Activated effector memory CD4-positive, alpha-beta T cell treated with anti-CD3 and anti-CD28 coated beads, Interleukin-2, amount 50 U/mL, for 16 hours (primary cell): ENCODE measurements at places on chromosomes 6 and 20.

- no peak for DNase-seq
Measured at GRCh38 chr6:5119090-5119951, 34.2 kb downstream of the PPP1R3G start.

GRCh38 chr6:27662769-27663168, 189.9 kb upstream of the ZNF184 start:
- no peak for DNase-seq

DNA sequence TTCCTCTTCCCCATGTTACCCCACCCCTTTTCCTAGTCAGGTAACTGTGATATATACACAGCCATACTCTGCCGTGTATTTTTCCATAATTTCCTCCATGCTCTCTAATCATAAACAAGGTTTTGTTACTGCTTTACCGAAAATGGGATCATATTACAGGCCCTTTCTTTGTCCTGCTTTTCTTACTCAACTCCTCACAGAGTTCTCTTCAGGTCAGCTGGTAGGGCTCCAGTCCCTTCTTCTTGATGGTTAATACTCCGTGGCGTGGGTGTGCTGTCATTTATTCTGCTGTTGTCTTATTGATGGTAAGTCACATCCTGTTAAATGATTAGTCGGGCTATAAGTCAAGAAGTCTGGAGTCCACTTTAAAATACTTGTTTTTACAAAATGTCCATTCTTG, 24.9 kb upstream of the PI16 start:
- no peak for DNase-seq

DNA sequence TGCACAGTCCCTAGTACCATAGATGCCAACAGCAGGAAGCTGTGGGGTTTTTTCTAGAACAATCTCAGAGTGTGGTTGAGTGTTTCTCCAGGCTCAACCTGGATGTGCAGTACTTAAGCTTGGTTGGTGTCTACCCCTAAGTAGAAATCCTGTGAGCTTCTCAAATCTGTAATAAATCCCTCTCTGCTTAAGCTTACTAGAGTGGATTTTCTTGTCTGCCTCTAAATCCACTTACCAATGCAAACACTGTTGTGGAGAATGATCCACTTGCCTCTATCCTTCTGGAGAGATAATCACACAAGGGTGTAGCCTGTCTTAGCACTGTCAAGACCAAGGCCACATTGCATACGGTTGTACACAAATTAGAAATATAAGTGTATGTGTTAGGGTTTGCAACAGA, 43.3 kb upstream of the CLIC5 start:
- no peak for DNase-seq

DNA sequence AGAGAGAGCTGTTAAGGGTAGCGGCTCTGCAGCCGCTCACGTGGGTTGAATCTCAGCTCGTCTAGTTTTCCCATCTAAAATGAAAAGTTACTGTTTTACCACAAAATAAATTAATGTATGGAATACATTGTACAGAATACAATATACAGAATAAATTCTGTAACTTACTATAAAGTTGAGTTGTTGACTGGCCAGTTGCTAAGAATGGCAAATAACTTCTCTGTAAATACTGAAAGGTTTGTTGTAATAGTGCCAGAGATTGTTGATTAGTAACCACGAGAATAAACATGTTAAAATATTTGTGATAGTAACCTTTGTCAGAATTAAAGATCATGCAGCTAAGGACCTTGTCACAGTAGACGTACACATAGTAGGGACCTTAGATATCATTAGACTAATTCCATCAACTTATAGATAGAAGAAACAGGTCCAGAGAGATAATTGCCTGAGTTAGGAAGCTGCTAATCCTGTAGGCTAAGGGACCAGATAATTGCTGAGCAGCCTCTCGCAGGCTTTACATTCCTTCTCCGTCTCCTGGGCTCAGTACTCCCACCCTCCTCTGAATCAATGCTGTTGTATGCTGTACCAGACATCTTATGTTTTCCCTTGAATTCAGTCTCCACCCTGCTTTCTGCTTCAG, 544 bp upstream of the NRM start:
- DNase-seq = peak; percentile 17

DNA sequence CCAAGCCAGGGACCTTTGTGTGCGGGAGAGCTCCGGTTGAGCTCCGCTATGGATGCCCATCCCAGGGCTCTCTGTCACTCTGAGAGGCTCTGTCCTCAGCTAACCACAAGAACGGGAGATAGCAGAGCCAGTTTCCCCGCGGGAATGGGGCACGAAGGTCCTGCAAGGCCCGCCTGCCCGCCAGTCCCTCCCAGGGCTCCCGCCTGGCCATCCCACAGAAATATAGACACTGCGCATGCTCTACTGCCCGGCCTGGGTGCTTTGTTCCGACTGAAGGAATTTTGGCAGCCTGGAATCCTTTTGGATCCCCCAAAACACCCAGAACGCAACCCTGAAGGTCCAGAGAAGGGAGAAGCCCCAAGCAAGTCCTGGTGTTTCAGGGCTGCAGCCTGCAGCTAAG, 8.6 kb upstream of the DEFB110 start:
- no peak for DNase-seq

- no peak for DNase-seq
Measured at GRCh38 chr6:115064680-115065079, 721.9 kb upstream of the HS3ST5 start.

DNA sequence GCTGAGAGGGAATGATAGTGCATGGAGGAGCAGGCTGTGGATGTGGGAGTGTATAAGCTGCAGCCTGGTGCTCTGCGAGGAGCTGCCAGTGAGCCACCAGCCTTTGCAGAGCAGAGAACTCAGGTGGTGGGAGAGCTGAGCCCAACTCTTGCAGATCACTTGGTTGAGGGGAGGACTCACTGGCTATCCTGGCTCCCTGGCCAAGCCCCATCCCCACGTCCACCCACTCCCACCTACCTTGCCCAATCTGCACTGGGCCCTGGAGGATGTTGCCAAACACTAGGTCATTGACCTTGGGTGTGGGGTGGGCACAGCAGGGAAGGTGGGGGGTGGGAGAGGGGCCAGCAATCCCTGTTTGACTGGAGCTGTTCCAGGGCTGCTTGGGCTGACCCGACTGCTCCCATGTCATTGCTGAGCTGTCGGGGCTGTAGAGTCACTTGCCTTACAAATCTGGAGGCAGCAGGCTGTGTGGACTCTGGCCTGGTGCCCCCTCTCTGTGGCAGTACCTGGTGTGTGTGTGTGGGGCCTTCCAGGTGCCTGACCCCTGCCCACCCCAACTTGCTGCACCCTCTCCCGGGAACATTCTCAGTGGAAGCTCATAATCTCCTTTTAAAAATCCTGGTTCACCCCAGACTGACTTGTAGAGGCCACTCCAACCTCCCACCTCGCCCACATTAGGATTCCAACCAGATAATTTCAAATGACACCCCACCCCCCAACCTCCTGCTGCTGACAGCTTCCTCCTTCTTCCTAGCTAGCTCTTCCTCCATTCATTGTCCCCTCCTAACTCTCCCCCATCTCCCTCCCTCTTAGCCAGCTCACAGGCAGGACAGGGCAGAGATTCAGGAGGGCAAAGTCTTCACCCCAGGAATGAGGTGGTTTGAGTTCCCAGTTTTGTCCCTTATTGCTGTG, 162.3 kb downstream of the MRPL14 start:
- DNase-seq = no peak

DNA sequence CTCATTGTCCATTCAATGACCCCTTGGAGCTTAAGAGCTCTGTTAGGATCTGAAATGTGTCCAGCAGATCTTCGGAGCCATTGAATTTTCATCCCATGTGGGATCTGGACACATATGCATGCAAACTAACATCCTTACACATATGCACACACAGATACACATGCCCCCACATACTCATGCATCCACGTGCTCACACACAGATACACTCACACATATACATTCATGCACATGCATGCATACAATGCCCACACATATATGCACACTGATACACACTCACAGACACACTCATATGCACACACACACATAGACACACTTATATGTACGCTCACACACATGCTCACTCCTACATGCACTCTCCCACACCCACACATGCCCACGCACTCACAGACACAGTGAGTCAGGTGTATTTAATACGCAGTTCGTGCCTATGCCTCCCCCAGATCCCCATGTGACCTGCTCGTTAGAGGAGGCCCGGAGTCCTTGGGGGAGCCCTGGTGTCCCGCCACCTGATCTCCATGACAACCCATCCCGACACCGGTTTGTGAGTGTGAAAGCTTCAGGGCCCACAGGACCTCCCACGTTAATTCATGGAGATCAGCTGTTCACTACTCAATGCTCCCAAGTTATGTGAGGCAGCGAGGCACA, 121.9 kb upstream of the SULF2 start:
- no peak for DNase-seq

DNA sequence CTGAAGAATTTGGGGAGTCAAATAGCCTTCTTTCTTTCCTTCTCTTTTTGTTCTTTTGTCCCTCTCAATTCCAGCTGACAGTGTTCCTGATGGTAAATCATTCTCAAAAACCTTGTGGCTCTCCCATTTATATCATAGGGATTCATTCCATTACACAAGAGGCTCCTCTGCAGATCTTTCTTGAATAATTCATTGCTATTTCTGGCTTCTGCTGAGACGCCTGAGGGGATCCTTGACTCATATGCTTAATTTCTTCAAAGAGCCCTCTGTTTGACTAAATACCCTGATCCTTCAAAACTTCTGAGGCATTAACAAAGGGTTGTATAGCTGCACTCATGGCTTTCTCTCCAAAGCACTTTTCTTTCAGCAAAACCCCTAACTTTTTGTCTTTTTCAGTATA, 289.3 kb downstream of the FARS2 start:
- no peak for DNase-seq

DNA sequence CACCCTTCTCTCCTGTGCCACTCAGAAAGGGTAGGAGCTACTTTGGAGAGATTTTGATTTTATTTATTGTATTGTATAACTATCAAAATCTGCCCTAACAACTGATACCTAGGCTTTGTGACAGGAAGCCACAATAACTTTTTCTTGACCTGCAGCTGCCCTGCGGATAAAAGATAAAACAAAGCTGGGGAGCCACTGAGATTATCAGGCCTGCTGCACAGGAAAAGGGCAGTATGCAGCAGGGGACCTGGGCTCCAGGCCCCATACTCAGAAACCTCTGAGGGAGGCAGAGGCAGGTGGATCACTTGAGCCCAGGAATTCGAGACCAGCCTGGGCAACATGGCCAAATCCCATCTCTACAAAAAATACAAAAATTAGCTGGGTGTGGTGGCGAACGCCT, 980 bp upstream of the SNX21 start:
- DNase-seq = no peak

DNA sequence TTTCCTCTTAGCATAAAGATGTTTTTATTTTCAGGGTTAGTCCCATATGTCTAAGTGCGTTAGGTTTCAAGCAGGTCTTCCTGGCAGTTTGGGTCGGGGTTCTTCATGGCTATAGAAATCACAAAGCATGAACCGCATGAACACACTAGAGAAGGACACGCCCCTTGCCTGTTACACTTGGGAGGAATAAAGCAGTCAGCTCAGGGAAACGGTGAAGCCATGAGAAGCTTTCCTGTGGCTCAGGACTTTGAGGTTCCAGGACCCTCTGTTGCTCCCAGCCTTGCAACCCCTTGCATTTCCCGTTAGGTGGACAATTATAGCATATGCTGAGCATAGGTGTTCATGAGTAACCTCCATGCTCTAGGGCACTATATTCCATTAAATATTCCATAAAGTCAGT, 96.7 kb downstream of the SYCP2 start:
- DNase-seq = no peak

- no peak for DNase-seq
Measured at GRCh38 chr6:158256746-158257424, 55.4 kb upstream of the TULP4 start.

- no peak for DNase-seq
Measured at GRCh38 chr6:136812174-136812573, 10.2 kb upstream of the PEX7 start.

- DNase-seq = no peak
Measured at GRCh38 chr6:167258646-167259045, 32.5 kb upstream of the UNC93A start.

DNA sequence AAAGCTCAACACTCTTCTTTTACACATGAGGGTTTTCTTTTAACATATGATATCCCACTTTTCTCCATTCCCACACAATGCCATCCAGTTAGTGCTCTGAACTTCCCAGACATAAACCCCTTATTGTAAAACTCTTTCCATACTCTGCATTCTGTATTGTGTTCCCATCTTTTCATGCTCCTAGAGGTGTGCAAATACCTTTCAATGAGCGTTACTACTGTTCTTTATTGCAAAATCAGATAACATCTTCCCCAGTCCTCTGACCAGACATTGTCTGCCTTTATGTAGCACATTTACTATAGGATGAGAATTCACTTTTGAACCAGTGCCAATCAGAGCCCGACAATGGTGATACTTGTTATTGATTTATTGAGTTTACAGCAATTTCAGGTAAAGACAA, 296.2 kb downstream of the GRIK2 start:
- DNase-seq = no peak

DNA sequence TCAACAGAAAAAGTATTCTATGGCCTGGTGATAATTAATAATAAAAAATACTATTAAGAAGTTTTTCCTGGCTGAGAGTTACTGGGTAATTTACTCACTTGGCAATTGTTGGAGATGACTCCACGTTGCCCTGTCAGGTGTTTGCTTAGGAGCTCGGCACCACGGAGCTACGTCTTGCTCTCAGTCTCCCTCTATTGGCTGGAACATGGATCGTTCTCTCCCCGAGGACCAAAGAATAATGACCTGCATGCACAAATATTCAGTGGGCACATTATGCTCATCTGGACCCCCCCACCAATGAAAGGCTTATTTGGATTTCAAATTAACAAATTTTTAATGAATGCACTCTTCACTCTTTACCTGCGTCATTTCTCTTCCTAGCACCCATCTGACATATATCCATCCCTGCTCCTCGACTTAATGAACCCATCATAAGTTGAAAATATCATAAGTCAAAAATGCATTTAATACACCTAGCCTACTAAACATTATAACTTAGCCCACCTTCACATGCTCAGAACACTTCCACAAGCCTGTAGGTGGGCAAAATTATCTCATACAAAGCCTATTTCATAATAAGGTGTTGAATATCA, 71.0 kb upstream of the CD83 start:
- DNase-seq = peak; percentile 74

GRCh38 chr6:144349690-144350527, 64.8 kb downstream of the UTRN start:
- DNase-seq = no peak

GRCh38 chr20:21048841-21049273, 57.3 kb downstream of the LINC00237 start:
- DNase-seq = peak; percentile 79

DNA sequence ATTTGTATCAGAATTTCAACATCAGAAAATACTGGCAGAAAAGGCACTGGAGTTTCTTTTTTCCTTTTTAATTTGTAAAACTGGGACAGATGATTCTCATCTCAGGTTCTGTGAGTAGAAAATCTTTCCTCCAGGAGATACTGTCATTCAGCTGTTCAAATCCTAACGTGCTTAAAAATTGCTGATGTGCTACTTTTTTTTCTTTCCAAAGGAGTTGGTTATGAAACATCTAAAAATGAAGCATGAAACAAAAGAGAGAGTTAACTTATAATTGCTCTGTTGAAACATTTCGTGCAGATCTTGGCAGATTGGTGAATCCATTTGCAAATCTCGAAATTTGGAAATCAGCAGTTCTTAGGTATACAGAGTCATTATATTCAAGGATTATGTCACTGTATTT, 622.6 kb downstream of the RNF144B start:
- DNase-seq = no peak

GRCh38 chr6:43428112-43428570, 800 bp downstream of the ABCC10 start:
- no peak for DNase-seq
